Nucleus accumbens (tissue), 56 donors: ENCODE measurements at places on chromosomes 13 and 19.

DNA sequence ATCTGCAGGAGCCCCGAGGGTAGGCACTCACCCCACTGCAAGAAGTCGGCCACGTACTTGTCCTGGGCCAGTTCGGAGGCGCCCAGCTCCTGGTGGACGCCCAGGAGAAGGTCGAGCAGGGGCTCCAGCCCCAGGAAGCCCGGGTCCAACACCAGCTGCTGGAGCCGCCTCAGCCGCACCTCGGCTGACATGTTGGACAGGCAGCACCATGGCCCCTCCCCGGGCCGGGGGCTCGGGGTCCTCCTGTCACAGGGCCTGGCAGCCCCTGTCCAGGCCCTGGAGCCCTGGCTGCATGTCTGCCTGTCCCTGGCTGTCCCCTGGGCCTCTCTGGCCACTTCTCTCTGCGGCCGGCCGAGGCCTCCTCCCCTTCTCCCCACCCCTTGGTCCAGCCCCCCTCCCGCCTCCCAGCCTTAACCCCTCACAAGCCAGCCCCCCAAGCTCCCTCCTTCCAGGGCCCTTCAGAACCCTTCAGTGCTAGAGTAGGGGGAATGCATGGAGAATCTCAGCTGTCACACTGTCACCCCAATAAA lies at the start of gene DMPK:
DMPK (minus strand) TSS at position 329 of the 530 bp plus-strand sequence; CDS start at position 191, 138 bp downstream.
- no peak for DNase-seq

GRCh38 chr13:113636266-113636963 lies 21.6 kb downstream of the ATP4B start:
- no peak for DNase-seq

DNA sequence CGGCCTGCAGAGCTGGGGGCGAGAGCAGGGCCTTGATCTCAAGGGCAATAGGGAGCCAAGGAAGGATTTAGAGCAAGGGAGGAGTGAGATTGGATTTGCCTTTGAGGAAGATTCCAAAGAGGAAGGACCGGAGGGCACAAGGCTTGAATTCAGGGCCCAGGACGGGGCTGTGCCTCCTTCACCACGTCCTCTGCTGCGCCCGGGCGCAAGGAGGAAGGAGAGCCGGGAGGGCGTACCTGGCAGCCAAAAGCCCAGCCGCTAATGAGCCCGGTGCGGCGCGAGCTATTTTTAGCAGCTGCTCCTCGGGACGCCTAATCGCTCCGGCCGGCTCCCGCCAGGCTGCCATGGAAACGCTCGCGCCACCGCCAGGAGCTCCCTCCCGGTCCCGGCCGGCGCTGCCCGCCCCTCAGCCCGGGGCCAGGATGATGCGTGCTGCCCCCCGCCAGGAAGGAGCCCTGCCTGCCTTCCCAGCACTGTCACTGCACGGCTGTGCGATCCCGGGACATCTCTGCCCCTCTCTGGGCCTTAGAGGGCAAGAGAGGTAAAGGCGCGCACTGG lies 31.3 kb downstream of the TINCR start:
- DNase-seq: peak; percentile 30

- no peak for DNase-seq
Observed at GRCh38 chr13:28532388-28533124, 37.6 kb upstream of the FLT1 start.

DNA sequence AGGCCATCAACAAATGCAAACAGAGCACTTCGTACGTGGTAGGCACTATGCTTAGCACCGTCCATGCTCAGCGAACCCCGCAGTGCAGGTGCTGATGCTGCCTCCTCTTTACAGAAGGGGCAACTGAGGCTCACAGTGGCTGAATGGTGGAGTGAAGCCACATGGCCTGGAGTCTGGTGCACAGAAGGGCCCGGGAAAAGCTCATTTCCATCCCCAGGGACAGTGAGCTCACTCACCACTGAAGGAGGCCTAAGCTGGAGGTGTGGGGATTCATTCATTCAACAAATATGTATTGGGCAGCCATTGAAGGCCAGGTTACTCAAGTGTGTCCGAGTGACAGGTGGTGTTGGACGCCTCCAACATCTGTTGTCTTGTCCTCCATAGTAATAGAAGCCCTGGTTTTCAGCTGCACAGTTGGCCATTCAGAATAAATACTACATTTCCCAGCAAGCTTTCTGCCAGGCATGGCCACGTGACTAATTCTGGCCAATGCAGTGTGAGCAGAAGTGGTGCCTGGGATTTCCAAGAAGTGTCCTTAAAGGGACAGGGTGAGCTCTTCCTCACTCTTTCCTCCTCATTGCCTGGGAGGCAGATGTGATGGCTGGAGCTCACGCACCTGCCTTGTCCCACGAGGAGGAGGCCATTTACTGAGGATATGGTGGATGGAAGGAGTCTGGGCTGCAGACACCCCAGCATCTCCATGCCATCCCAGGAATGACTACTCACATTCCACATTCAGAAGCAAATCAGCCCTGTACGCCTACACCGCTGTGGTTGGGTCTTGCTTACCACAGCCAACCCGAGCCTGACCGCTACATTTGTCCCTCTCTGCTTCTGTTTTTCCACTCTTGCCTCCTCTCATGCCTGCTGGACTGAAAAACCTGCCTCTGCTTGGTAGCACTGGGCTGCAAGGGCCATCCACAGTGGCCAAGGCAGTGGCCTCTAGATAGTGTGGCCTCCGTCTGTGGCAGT lies 2.3 kb upstream of the ZNRF4 start:
- no peak for DNase-seq

GRCh38 chr13:33785384-33785783 lies 32.6 kb upstream of the RFC3 start:
- DNase-seq: no peak

DNA sequence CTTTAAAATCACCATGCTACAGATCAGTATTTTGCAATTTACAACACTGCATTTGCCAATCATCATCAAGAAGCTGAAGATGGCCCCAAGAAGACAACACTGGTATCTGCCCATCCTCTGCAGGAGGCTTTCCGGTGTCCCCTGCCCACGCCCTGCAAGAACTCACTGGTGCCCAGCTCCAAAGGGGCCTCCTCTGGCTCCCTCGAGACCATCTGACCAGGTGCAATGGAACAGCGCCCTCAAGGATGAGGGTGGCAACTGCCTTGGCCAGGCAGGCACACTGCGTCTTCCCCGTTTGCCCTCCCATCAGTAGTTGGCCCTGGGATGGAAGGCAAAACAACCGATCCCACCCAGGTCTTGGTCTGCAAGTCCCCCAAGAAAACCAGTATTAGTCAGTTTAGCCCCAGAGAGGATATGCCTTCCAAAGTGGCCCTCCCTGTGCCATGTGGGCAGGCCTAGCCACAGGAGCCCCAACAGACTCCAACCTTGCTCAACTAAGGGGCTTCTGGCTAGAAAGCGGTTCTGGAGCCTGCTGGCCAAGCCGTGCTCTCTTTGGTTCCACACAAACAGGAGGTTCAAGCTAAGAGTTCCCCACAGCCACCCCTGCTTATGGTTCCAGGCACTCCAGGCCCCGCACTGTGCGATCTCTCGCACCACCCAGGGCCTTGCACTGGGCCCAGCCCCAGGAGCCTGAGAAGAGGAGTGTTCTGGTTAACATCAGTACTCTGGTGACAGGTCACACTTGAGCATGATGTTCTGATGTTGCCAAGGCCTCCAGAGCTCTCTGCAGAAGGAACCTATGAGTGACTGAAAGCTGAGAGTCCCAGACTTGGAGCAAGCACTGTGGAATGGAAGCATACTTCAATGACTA lies 4.7 kb downstream of the PCID2 start:
- DNase-seq: no peak

DNA sequence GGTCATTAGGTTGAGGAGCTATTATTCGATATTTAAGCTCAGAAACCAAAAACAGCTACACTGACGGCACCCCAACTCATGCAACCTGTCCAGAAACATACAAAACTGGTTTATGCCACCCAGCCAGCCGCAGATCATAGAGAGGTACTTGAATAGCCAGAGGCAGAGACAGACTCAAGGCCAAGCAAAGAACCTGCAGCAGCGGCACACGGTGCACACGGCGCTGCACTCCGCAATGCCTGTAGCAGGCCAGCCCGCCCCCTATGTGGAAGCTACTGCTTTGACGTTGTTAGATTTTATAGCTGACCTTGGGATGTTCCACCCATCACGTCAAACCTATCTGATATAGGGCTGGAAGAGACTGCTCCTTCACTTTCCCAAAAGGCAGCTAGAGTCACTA lies 11.9 kb upstream of the DHRS12 start:
- no peak for DNase-seq

DNA sequence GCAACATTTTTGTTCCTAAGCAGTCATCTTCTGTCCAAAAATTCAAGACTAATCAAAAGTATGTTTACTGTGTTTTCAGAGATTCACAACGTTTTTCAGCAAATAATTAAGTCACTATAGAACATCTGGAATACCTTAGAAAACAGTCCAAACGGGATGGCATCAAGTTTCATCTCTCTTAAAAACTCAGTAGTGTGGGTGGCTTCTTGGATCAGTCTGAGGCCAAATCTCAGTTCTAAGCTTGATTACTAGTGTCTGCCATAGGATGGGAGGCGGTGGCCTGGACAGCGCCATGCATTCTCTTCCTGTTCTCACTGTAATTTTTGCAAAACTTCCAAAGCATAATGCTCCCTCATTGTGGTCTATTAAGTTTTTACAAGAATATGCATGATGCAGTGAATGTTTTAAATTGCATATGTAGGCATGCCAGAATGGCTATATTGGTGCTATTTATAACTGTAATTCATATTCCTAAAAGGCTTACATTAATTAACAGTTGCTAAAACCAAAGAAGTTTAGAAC lies 37.1 kb downstream of the ANKRD10 start:
- no peak for DNase-seq

DNA sequence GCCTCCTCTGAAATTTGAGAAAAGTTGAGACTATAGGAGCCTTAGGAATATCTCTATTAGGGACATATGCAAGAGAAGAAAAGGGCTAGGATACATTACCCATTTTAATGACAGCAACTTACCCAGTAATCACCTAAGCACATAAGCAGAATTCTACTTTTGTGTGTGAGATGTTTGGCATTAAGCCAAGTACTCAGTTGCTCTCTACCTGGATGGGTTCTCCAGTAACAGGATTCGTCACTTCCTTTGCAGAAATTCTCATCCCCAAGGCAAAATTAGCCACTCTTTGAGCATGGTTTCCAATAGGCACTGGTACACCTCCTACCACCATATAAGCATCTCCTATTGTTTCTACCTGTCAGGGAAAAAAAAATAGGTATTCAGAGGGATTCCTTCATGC lies 95.1 kb downstream of the C13orf42 start:
- DNase-seq: no peak

DNA sequence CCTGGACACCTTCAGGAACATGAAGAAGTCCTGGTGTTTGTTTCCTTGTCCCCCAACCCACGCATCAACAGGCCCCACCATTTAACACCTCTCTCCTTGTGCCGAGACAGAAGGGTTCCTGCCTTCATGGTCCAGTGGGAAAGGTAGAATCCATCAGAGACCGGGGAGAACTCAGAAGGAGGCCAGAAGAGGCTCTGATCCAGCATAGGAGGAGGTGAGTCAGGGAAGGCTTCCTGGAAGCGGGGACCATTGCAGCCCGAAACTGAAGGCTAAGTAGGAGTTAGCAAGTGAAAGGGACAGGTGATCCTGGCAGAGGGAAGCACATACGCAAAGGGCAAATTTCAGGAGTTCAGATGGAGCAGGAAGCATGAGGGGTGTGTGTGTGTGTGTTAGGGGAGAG lies 484 bp downstream of the ICAM3 start:
- no peak for DNase-seq

DNA sequence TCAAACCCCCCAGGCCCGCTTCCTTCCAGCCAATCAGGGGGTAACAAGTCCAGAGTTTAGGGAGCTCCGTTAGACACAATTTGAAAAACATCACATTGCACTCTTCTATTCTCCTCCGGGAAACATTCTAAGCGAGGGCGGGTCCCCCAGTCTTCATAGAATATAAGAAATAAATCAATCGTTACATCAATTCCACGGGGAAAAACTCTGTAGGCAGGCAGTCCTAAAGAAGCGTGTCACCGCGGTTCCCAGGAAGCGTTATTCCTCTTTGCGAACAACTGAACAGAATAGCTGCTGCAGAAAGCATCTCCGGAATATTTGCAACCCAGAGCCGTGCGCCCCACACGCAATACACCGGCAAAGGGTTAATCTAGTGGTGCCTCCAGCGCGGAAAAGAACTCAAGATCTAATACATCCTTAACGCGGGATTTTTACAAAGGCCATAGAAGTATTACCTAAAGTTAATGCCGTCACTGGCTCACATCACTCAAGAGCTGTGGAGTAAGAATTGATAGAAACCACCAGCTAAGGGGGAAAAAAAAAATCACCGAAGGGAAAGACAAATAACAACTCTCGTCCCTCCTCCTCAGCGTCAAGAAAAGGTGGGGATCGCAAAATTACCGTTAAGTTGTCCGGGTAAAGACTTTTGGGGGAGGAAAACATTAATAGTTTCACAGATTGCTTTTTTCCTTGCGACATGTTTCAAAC lies 65.1 kb downstream of the KCNRG start:
- DNase-seq: no peak

- no peak for DNase-seq
Observed at GRCh38 chr19:7337380-7338194, 11.2 kb upstream of the ARHGEF18 start.

- DNase-seq: no peak
Observed at GRCh38 chr19:34734537-34735103, 577 bp downstream of the ZNF181 start.

- DNase-seq: no peak
Observed at GRCh38 chr19:6533000-6533328, 2.1 kb downstream of the TNFSF9 start.

DNA sequence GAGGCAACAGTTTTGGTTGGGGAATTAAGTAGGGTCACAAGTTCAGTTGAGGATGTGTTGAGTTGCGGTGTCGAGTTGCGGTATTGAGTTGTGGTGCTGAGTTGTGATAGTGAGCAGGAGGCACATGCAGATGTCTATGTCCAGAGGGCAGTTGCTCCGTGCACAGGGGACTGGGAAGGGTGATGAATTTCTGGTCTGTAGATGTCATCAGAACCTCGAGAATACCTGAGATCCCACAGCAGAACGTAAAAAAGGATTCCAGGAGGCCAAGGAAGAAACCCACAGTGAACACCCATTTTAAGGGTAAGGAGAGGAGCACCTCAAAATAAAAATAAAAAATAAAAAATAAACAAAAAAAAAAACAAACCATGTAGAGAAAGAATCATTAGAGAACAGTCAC lies 354.4 kb upstream of the ARGLU1 start:
- DNase-seq: no peak

GRCh38 chr13:78187781-78188180 lies 269.1 kb upstream of the EDNRB start:
- no peak for DNase-seq

DNA sequence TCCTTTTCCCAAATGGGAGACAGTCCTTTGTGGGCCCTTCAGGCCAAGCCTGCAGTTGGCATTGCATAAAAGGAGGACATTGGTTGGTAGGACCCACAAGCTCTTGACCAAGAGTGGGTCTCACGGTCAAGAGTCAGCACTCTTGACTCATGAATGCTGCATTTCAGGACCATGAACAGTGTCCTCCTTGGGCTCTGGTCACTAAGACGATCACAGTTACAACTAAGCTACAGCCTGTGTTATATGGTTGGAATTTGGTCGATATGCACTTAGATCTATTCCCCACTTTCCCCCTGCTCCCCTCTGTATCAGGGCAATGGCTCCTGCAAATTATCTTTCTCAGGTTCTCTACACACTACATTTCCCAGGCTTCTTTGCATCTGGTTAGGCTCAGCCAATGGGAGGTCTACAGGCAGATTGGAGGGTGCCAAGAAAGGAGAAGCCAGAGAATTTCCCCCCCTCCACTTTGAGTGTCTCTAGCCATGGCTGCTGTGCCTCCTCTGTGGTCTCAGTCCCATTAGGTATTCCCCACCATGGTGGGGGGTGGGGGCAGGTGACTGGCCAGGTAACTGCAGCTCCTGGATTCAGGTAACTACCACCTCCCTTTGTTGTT lies 3.1 kb upstream of the OLFM2 start:
- no peak for DNase-seq
